ENCODE measurements at places on chromosomes 3 and 15.
A peak's percentile ranks its signal among the peaks of the same experiment; 100 is the strongest.

DNA sequence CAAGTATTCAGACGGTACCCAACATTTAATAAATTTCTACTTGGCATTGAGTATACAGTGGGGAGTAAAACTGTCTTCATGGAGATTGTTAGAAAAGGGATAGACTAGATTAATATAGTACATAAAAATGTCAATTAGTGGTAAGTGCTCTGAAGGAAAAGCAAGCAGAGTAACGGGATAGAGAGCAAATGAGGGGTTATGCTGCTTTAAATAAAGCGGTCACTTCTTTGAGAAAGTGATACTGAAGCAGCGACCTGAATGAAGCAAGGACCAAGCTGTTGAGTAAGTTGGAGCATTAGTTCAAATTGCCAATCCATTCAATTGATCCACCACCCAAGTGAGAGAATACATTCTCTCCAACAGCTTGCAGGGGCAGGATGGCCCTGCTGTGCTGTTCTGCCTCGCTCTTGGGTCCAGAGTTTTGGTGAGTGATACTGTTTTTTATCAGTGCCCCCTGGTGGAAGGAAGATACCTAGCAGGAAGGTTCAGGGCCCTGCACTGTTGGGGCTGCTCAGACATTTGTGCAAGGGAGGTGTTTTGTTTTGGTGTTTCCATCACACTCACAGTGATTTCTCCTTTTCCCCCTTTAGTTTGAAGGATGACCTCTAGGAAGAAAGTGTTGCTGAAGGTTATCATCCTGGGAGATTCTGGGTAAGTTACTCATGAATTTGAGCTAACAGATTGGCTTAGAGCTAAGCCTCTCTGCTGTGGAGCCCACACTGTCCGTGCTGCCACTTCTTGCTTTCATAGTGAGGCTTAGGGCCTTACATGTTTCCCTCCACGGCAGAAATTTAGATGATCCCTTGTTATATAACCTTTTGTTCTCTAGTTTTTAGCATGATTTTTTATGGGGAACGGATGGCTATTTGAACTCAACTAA lies 69.0 kb downstream of the RAB7A start:
- peak; percentile 68 for DNase-seq

GRCh38 chr3:72308641-72309040 lies 523.7 kb upstream of the PROK2 start:
- DNase-seq, result no peak

GRCh38 chr3:50028346-50028745 lies 60.4 kb upstream of the RBM5 start:
- DNase-seq, result no peak

- no peak for DNase-seq
Measured at GRCh38 chr3:120052677-120053076, 41.6 kb downstream of the GSK3B start.

DNA sequence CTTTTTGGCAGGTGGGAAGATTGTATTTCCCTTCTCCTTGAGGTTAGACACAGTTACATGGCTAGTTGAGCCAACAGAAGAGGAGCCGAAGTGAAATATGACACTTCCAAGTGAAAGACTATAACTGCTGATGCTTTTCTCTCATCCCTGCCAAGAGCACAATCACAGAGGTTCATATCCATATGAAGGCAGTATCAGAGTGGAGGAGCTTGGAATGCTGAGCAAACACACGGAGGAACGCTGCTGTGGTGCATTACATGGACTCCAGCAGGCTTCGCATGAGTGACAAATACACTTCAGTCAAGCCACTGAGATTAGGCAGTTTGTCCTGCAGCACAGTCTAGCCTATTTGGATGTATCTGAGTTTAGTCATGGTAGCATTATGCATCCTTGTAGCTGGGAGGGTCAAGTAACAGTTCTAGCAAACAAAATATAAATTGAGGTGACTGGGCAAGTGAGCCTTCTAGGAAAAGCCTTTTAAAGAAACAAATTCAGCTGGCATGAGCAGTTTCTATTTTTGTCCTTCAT lies 5.4 kb downstream of the IQCF6 start:
- no peak for DNase-seq

Data from glutamatergic neuron (in vitro differentiated cells).